ENCODE measurements at places on chromosomes 5 and 9. TPM values are rescaled to one million over a fixed set of nuclear protein-coding genes. Genes with fewer than 3 reads are reported as not detected.

IQGAP2 gene
- 0.15 TPM for total RNA-seq

PDE8B gene
- total RNA-seq: 1.5 TPM

PCDH1 gene
- 3.3 TPM for total RNA-seq

CACFD1 gene
- 2.7 TPM for total RNA-seq

TRPM6 gene
- 1.4 TPM for total RNA-seq

NIM1K gene
- total RNA-seq: not detected

NTRK2 gene
- 0.06 TPM for total RNA-seq

UBAP1 gene
- 20.7 TPM for total RNA-seq

SHOC1 gene
- total RNA-seq: not detected

GABRA6 gene
- total RNA-seq: not detected

FBXW2 gene
- 40.2 TPM for total RNA-seq

DNA sequence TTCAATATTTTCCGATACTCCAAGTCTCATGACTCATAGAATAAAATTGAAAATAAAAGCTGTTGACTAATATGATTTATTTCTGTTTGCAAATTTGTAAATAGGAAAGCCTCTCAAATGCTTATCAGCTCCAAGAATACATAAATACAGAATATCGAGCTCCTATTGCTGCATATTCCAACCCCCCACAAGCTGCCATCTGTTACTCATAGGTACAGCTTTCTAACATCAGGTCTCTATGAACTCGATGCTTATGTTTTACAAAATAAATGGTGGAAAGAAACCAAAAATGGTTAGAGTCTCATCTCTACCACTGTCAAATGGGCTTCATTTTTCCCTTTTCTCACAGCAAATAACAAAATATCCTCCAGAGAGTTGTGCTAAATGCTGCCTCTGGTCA, 631.6 kb upstream of the CDH18 start:
- no peak for DNase-seq

DNA sequence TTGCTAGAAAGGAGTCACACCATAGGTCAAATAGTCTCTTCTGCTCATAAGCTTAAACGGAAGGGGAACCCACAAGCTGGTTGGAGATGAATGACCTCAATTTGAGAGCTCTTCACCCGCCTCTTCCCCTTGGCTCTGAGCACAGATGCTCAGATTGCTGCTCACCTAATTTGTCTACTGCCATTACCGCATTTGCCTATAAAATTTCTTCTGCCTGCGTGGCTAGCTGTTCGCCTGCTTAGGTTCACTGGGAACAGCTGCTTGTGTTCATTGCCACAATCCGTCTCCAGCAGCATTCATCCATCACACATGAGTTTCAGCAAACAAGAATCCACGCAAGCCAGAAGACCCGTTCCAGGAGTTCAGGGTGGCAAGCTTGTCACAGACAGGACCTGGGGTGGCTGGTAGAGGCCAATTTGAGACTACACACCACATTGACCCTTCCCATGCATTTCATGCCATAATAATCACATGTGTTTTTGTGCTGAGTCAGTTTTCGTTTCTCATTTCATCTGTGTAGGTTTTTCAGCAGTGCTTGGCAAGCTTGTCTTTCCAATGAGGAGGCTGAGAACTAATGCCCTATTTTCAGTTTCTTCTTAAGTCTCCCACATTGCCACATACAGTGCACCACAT, 50.2 kb upstream of the DNAH5 start:
- DNase-seq: no peak

DNA sequence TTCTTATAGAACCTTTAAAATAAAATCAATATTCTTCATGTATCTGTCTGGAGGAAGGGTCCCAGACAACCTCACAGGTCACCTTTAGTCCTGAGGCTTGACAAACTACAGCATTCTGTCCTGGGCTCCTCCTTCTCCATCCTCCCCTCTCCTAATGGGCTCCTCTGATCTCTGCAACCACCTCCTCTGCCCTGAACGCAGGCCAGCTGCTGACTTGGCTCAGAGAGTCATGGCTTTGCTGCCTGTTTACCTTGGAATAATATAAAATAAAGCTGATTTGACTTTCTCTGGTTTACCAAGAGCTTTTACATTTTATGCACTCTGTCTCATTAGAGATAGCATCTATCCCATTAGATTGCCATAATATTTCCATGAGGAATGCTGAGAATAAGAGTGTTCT, 159.4 kb downstream of the SEMA6A start:
- no peak for DNase-seq

- DNase-seq: no peak
Measured at GRCh38 chr9:135095470-135096407, 8.3 kb downstream of the OLFM1 start.

GRCh38 chr5:163385271-163385670, 52.1 kb upstream of the CCNG1 start:
- no peak for DNase-seq

DNA sequence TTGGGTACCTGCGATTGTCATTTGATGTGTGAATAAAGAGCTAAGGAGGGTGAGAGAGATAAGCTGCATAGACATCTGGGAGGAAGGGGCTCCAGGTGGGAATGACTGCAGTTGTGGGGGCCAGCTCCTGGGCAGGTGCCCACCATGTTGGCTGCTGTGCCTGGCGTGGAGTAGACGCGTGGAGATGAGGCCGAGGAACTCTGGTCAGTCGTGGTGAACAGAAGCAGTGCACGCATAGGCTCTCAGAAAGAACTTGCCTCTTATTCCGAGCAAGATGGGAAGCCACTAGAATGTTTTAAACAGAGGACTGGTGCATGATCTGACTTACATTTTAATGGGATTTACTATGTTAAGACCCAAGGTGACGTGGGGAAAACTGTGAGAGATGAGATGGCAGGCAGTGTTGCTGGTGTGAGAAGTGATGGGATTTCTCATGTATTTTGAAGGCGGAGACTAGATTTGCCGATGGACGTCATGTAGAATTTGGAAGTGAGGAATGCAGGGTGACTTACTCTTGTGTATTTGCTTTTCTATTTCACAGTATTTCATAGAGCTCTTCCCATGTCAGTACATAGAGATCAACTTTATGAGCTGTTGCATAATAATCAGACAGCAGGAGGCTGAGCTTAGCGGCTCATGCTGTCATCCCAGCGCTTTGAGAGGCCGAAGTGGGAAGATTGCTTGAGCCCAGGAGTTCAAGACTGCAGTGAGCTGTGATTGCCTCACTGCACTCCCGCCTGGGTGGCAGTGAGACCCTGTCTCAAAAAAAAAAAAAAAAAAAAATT, 71.1 kb downstream of the EHMT1 start:
- DNase-seq: peak; percentile 95

DNA sequence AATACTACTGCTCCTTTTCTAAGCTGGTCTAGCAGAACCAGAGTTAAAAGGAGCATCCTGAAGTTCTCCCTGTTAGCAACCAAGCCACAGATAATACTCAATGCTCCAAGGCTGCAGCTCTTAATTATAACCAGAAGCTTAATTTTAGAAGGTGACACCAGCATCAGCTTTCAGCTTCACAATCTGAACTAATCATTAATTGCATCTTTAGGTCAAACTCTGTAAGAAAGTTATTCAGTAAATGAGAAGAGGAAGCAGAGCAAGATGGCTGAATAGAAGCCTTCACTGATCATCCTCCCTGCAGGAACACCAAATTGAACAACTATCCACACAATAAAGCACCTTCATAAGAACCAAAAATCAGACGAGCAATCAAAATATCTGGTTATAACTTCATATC, 38.5 kb downstream of the APBA1 start:
- no peak for DNase-seq

- DNase-seq: no peak
Measured at GRCh38 chr5:54702470-54702869, 184.9 kb downstream of the SNX18 start.

GRCh38 chr9:119280740-119281485, 88.3 kb downstream of the BRINP1 start:
- no peak for DNase-seq

GRCh38 chr5:155069961-155070360, 56.4 kb downstream of the KIF4B start:
- DNase-seq: no peak

DNA sequence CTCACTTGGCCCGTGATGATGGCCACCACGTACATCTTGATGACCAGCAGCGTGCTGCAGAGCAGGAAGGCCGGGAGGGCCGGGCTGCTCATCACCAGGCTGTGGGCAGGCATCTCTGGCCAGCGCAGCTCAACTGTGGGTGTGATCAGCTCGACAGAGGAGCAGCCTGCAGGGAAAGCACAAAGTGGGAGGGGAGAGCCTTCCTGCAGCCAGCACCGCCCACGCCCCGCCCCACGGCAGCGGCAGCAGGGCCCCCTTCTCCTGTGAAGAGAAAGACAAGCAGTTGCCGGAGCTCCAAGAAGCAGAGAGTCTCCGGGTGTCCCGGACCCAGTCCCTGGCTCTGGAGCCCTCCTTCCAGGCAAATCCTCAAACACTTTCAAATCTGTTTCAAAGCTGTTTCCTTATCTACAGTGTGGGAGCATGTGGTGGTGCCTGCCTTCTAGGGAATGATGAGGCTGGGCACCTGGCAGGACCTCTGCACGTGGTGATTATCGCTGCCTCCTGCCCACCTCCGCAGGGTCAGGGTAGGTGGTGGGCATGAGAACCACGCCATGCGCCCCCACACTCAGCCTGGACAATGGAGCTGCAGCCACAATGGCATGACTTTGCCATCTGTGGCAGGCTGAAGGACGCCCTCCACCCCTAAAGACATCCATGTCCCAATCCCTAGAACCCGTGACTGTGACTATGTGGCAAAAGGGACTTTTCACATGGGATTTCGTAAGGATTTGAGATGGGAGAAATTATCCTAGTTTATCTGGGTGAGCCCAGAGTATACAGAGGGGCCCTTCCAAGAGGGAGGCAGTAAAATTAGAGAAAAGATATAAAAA, at the start of gene PTGES:
PTGES (minus strand) TSS at position 143 of the 830 bp plus-strand sequence; CDS start at position 113, 30 bp downstream.
- peak; percentile 81 for DNase-seq

- DNase-seq: no peak
Measured at GRCh38 chr5:72722792-72723452, 93.5 kb upstream of the TNPO1 start.

- DNase-seq: no peak
Measured at GRCh38 chr5:139158791-139159190, 39.4 kb downstream of the SIL1 start.

GRCh38 chr9:83936523-83936922, 15.3 kb upstream of the KIF27 start:
- no peak for DNase-seq

DNA sequence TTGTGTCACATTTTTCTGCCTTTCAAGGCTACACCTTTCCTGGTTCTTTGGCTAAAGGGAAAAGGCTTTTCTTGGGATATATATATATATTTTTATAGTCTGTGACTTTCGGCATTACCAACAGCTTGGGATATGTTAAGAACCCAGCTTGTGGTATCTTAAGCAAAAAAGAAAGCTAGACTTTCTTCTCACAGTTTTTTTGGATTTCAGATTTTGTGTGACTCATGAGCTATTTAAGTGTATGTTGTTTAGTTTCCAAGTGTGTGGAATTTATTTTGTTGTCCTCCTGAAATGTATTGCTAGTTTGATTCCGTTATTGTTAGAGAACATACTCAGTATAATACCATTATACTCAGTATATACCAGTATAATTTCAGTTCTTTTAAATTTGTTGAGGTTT, 64.8 kb downstream of the ERCC6L2 start:
- no peak for DNase-seq

GRCh38 chr9:109013679-109014607, 644 bp upstream of the CTNNAL1 start:
- peak; percentile 46 for DNase-seq

DNA sequence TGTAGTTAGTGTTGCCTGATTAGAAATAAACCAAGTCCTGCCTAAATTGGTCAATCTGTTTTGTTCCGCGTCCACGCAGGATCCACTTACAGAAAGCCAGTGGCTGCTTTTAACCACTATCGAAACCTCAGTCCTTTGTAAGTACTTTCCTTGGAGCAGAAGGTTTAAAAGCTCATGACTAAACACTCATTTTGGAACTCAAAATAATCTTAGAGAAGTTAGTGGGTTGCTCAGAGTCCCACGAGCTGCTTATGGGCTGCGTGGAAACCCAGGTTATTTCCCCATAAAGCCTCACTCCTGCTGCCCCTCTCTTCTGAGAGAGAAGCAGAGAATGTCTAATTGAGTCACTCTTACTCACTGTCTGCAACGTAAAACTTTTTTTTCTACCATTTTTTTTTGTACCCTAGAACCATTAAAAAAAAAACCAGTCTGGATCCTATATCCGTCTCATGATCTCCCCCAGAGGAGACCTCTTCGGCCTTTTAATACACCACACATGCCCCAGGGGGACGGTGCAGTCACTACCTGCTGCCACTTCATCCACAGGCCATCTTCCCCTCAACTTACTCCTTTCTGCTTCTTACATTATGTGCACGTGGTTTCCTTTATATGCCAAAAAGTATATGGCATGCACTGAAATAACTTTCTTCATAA, 7.6 kb downstream of the BASP1 start:
- DNase-seq: no peak

GRCh38 chr5:128681096-128681495, 143.1 kb upstream of the FBN2 start:
- no peak for DNase-seq

GRCh38 chr9:91419222-91420191, 4.1 kb downstream of the NFIL3 start:
- peak; percentile 94 for DNase-seq

GRCh38 chr9:9950813-9951212, 662.0 kb downstream of the PTPRD start:
- no peak for DNase-seq

- DNase-seq: no peak
Measured at GRCh38 chr5:116771466-116772151, 197.0 kb upstream of the SEMA6A start.

DNA sequence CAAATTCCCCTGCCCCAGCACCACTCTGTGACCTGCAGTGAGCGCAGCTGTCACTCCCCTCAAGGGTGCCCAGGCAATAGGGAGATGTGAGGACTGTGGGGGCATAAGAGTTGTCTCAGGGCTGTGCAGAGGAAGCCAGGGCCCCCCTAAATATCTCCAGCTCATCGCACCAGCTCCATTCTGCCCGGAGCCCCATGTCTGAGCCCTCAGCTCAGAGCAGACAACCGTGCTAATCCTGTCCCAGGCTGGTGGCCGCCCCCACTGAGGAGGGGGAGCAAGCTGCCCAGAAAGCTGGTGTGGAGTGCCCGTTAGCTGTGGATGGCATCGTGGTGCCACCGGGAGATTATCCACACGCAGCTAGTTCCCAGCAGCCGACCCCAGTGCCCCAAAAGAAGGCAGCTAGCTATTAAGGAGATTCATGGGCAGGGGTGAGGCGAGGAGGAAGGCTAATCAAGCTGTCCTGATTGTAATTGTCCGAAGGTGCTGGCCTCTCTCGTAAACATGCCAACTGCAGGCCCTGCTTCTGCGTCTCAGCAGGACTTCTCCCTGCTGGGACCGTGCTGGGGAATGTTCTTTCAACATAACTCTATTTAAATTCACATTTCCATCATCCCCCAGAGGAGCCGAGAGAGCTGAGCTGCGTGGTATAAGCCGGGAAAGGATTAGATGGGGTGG, 17.0 kb upstream of the FIBCD1 start:
- DNase-seq: no peak

GRCh38 chr9:126436545-126437267, 110.1 kb downstream of the MVB12B start:
- no peak for DNase-seq

GRCh38 chr5:143582869-143583268, 179.4 kb upstream of the NR3C1 start:
- DNase-seq: no peak

Data from NCI-H460 (cell line).